Progenitor cell of endocrine pancreas (in vitro differentiated cells): ENCODE measurements at places on chromosomes 6 and 20. TPM values are rescaled to one million over a fixed set of nuclear protein-coding genes. Genes with fewer than 3 reads are reported as not detected.

Gene ABHD16A
- total RNA-seq = 93.0 and 96.9 TPM in 2 replicates

- peak; percentile 22 for DNase-seq
These were observed 709 bp upstream of the ASXL1 start for GRCh38 chr20:32357375-32357868.

DNA sequence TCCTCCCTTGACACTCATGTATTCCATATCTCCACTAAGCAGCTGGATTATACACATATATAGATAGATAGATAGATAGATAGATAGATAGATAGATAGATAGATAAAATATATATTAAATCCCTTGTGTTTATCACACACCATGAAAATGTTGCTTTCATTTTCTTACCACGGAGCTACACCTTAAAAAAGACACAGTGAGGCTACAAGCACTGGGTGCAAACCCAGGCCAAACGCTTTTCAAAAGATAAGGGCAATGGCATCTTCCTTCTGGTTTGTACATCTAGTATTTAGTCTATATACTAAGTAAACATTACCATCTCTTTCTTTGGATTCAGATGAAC, 377.1 kb downstream of the ESR1 start:
- no peak for DNase-seq

Gene ZNF343
- 13.1 and 14.4 TPM in 2 replicates for total RNA-seq

- no peak for DNase-seq
These were observed 4.3 kb downstream of the OR2H1 start for GRCh38 chr6:29461021-29461814.

Gene FHL5
- not detected in 2 replicates for total RNA-seq

Gene RPS18
- 1,974 and 2,131 TPM in 2 replicates for total RNA-seq

- no peak for DNase-seq
These were observed 9.0 kb downstream of the OR2B6 start for GRCh38 chr6:27966044-27966443.
